Breast epithelium (tissue), 4 donors: ENCODE measurements at places on chromosomes 5 and 9.
A peak's percentile ranks its signal among the peaks of the same experiment; 100 is the strongest.

GRCh38 chr5:139474890-139475791 is 4.3 kb downstream of the SMIM33 start:
- DNase-seq, result no peak

- DNase-seq, result no peak
Observed at GRCh38 chr5:137217599-137218200, 281.4 kb downstream of the SPOCK1 start.

- DNase-seq, result no peak
Observed at GRCh38 chr5:147882586-147883313, 4.2 kb downstream of the SCGB3A2 start.

DNA sequence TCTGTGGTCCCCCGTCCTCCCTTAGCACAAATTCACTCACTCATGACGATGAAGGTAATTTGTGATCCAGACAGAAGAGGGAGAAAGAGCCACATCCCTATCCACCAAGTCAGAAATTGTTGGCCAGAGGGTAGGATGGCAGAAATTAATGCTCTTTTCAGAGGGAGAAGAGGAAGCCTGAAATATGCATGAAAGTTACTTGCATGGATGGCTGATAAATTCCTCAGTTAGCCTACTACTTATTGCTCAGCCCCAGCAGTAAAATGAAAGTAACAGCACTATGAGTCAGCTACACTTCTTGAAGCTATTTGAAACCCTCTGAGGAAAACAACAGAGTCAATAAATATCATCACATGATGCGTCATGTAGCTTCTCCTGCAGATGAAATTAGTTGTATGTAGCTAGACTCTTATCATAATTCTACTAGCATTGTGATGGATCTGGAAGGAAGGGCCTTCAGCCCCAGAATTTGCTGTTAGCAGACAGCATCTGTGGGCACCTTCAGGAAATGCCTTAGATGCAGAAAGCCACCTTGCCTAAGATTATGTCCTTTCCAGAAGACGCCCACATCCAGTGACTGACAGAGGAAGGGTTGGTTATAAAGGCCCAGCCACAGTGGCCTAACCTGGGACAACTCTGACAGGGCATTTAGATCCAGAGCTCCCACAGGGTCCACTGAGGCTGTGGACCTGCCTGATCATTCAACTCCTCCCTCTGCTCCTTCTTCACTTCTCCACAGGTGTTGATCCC is 81.2 kb upstream of the CCDC112 start:
- DNase-seq, result no peak

DNA sequence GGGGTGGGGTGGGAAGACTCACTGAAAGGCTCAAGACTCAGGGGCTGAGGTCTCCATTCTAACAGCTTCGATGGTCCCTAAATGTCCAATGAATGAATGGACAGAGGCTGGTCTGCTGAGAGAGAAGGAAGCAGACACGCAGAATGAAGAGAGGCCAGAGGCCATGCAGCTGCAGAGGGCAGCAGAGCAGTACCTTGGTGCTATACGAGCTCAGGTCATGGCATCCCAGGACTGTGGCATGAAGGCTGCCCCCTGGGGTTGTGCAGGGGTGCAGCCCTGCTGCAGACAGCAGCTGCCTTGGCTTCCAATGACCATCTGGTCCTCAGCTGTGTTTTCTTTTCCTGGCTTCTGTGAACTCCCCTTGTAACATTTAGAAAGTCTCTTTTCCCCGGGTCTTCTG is 15.2 kb upstream of the CORO2A start:
- DNase-seq, result no peak

GRCh38 chr5:61261136-61261535 is 70.9 kb upstream of the ZSWIM6 start:
- no peak for DNase-seq

GRCh38 chr5:115429345-115429940 is 115.1 kb downstream of the FEM1C start:
- DNase-seq, result no peak

GRCh38 chr5:134136771-134137170 is 22.3 kb downstream of the TCF7 start:
- DNase-seq, result no peak

GRCh38 chr5:179139111-179139935 is 79.2 kb downstream of the ZNF354C start:
- no peak for DNase-seq

DNA sequence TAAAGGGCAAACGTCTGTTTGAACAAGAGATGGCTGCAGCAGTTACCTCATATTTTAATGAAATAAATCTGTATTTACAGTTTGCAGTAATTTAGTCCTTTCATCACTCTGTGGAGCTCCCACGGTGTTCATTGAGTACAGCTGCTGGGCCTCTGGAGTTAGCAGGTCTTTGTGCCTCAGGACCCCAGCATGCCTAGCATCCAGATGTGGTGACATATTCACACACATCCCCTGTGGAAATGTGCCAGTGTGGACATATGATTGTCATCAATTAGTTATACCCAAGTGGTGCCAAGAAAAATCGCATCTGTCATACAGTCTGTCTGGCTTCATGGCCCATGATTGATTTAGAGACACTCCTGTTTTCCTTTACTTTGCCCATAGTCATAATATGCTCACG is 77.3 kb downstream of the NNT start:
- DNase-seq, result no peak

- DNase-seq, result no peak
Observed at GRCh38 chr9:133963166-133963565, 29.0 kb downstream of the VAV2 start.

GRCh38 chr5:160442824-160443431 is 21.3 kb downstream of the PTTG1 start:
- peak; percentile 49 for DNase-seq

DNA sequence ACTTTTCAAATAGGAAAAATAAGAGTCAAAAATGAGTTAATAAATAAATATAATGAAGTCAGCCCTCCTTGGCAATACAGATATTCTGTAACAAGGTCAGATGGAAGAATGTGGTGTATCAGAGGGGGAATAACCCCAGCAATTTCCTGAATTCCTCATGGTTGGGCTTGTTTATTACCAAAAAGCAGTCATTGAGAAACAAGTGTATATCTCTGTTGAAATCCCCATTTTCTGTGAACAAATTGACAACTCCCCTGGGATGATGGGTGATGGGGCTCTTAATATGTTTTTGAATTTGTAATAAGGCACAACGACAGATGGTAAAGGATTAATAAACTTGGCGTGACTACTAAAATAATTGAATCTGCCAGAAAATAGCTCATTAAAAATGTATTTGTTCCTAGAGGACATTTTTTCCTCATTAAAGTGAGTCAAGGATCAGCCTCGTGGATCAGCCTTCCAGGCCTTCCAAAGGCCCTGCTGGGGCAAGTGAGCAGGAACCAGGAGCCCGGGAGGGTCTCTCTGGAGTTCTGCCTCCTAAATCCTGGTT is 34.2 kb downstream of the THBS4 start:
- no peak for DNase-seq

DNA sequence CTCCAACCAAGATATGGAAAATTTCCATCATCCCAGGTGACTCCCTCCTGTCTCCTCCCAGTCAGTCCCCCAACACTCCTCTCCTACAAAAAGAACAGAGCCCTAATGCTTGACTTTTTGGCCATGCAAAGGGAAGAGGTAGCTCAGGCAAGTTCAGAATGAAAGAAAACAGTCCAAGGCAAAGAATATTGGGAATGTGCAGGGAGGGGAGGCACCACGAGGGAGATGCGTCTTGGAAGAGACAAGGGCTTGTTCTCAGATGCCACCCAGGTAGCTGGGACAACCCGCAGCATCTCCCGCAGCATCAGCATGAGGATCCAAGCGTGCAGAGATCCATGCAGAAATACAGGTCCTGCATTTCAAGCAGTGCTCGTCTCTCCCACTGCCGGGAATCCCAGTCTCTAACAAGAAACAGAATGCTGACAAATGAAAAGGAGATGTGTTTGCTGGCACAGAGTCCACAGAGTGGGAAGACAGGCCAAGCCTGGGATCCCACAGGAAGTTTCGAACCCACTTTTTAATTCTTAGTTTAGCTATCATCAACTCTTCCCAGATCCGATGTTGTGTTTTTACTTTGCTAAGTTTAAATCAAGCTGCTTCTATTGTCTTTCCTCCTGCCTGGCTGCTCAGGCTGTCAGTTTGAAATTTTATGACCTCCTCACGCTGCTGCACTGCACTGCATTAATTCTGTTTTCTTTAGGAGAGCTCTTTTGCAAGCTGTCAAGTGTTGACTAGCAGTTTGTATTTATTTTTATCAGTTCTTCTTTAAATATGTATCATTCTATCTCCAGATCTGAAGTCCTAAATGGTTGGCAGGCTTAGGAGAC is 86.8 kb upstream of the OSMR start:
- DNase-seq, result no peak

DNA sequence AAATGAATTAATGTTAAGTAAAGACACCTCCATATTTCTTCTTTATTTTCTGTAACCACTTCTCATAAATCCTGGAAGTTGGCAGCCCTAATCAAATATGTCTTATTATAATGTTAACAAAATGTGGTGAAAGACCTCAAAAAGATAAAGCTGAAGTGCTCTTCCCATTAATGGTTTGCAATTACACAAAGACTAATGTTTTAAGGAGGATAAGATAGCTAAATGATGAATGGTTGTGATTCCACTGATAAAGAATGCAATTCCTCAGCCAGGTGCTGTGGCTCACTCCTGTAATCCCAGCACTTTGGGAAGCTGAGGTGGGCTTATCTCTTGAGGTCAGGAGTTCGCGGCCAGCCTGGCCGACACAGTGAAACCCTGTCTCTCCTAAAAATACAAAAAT is 125.8 kb upstream of the SNX2 start:
- DNase-seq, result no peak

GRCh38 chr5:38645508-38645907 is 89.1 kb upstream of the LIFR start:
- no peak for DNase-seq

- DNase-seq, result no peak
Observed at GRCh38 chr9:126084008-126084407, 242.6 kb upstream of the MVB12B start.

DNA sequence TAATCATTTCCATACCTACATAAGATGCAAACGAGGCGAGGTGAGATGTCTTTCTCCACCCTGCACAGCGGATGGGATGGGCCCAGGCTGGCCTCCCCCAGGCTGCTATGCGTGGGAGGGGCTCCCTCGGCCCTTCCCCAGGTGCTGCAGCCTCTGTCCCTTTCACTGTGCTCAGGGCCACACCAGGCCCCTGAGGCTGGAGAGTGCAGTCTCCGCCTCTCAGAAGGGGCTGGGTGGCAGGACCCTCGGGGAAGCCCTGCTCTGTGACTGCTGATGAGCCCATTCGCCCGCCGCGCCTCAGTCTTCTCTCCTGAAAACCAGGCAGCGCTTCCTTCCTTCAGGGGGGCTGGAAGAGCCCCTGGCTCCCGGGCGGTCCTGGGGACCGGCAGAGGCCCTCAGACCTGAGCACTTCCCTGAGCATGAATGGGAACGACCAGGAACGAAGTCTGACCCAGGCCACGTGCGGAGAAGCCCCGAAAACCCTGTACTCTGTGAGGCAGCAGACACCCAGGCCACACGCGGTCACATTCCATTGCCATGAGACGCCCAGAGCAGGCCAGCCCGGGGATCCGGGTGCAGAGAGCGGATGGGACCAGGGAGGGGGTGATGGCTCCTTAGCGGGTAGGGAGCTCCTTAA is 21.9 kb upstream of the NOTCH1 start:
- peak; percentile 74 for DNase-seq

DNA sequence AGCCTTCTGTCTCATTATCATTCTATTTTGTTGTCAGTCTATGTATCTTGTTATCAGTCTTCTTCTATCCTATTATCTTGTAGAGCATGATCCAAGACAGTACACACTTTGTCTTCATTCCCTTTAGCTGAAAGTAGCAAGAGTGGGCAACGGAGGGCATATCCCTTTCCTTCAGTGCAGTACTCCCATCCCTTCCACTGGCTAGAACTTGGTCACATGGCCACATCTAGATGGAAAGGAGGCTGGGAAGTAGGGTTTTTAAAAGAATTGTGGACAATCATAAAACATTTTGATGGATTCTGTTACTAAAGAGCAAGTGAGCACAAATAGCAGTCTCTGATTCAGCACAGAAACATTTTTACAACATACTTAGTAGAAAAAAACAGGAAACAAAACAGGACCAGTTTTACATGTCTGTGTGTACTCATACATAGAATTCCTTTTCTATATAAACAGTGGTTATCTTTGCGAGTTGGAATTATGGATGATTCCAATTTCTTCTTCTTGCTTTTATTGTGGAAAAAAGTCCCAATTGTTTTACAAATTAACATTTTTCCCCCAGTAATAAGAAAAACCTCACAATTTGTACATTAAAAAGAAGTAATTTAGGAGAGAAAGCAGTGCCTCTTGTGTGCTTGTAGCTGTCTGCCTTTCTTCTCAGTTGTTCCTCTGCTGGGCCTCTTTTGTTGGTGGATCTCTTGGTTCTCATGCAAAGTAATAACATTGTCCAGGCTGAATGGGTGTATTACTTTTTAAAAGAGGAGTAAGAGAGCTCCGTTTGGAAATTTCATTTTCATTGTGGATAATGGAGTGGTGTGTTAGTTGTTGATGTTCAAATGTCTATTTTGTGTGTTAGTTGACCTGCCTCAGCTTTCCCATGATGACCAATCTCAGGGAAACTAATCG is 410.9 kb upstream of the TRPC7 start:
- no peak for DNase-seq

GRCh38 chr9:18173923-18174322 is 300.0 kb upstream of the ADAMTSL1 start:
- DNase-seq, result no peak

DNA sequence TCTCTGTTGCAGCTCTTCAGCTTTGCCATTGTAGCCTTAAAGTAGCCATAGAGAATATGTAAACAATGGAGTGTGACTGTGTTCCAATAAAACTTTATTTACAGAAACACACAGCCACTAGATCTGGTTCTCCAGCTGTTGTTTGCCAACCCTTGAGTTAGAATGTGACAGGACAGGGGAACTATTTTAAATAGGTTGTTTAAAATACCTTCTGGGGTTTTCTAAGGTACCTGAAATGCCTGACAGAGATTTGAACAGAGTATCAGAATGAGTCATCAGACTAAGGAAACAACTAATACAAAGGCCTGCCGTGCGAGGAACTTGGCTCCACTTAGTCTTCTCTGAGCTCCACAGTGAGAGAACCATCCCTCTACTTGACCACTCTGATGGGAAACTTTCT is 85.4 kb downstream of the HSD17B4 start:
- no peak for DNase-seq

- DNase-seq, result no peak
Observed at GRCh38 chr5:158245513-158245912, 386.6 kb upstream of the CLINT1 start.

DNA sequence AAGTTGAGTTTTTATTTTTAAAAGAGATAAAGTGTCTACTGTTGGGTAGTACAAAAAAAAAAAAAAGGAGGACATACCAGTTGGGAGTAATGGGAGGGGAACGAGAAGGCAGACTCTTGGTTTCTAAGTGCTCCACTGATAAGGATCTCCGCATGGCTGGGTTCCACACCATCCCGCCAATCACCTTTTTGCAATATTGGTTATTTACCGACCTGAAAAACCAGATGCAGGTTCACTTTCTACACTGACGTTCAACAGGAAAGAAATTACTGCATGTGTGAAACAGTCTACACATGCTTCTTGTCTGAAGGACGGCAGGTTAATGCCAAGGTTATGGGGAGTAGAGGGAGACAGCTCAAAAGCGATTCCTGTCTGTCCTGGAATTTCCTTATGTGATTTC is 75.5 kb downstream of the PTPN3 start:
- DNase-seq, result peak; percentile 41
